ENCODE measurements at places on chromosomes 5 and 9.

GRCh38 chr5:100791391-100791790, 111.7 kb downstream of the ST8SIA4 start:
- no peak for DNase-seq

DNA sequence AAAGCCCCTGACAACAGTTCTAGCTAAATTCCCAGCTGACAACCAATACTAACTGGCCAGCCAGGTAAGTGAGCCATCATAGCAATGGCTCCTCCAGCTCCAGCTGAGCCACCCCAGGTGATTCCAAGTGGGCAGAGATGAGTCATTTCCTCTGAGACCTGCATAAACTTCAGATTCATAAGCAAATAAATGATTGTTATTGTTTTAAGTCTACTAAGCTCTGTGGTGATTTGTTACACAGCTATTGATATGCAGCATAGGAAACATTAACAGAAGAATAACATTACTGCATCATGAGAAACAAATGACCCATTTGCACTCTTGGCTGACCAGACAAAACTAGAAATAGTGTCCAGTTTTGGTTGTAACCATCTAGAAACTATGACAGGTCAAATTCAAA, 60.3 kb downstream of the TTC39B start:
- DNase-seq, result no peak

DNA sequence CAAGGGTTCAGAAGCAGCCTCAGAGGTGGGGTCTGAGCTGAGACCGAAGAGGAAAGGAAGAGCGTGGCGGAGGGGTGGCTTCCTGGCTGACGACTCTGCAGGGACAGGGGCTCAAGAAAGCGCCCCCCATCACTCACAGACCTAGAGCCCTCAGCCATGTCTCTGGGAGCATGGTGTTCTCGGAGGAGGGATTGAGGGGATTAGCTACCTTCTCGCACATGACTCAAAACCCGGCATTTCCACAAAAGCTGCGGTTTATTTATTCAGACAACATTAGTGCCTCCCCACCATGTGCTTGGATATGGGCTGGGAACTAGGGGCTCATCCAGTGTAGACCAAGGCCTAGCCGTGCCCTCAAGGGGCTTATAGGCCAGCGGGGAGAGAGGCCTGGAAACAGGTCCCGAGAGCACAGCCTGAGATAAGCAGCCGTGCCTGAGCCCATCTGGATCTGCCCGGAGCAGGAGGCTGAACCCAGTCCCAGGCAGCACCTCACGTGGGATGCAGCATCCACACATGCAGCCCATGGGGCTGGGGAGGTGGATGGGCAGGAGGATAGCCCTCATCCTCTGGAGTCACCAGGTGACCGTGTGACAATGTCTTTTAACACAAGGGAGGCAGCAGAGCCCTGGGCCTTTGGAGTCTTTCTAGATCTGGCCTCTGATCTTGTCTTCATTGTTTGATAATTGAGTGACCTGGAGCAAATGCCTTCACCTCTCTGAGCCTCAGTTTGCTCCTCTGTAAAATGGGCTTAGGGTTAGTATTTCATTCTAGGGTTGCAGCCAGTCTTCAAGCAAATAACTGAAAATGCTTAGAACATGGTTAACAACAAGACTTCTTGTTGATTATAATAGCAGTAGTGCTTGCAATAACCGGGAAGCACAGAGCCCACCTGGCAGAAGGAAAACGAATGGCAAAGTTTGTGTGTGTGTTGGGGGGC, 878 bp upstream of the HMCN2 start:
- DNase-seq, result no peak

DNA sequence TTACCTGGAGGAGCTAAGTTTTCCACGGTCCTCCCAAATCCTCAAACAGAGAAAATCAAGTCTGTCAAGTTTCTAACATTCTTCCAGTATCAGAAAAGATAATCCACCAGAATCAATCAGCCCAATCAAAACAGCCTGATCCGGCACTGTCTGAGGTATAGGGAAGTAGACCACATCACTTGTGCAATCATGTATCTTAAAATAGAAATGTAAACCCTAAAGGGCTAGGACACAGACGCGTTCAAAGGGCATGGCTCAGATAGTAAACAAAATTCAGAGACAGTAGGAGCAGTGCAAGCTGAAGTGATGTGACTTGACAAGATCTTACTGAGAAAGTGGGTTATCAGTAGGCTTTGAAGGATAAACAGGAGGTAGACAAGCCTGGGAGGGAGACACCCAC, 252.4 kb upstream of the DAPK1 start:
- DNase-seq, result no peak

DNA sequence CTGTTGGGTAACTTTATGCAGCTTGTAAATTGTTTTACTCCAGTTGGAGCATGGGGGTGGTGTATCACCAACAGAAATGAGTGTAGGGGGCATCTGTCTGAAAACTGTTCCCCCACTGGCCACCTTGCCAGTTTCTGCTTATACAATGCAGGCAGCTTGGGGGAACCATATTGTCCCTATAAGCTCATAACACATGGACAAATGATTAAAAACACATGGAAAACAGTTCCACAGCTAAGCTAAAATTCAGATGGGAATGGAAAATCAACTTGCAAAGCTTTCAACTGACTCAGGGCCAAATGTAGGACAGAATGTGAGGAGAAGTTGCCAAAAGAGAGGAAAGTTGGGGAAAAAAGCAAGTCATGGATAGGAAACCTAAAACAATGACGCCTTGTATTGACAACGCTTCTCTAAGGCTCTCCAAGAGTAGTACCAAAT, 7.9 kb upstream of the CER1 start:
- DNase-seq, result no peak

GRCh38 chr5:98069876-98070512, 703.5 kb upstream of the RGMB start:
- no peak for DNase-seq

GRCh38 chr9:110541950-110542349, 37.6 kb downstream of the SVEP1 start:
- no peak for DNase-seq

DNA sequence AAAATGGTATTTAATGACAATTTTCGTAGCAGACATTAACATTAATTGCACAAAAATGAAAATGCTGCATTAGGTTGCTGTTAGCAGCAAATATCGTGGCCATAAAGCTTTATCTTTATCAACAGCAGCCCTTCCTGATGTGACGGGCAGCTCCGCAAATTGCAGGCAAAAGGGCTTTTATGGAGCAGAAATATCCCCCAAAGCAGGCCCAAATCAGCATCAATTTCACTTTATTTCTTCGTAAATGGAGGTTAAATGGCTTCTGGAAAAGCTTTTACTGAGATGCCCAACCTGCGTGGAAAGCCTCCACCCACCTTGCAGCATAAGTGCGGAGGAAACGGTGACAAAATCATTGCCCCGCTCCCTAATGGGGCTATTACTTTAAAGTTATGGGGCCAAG, 77.9 kb upstream of the BARHL1 start:
- DNase-seq, result no peak

DNA sequence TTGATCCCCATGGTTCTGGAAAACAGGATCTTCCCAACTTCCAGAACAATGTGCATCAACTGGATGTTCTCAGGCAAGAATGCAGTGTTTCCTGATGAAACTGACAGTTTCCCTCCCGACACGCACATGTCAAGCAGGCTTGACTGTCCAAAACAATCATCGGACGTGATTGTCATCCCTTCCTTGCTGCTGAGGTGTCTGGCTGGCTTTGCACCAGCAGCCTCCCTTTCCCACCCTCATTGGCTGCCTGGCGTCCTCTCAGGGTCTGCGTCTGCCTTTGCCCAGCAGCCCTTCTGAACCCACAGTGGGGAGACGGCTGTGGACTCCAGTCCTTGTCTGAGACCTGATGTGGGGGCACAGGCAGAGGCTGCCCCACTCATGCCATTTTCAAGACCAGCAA, 110.8 kb downstream of the MARCHF3 start:
- DNase-seq, result no peak

DNA sequence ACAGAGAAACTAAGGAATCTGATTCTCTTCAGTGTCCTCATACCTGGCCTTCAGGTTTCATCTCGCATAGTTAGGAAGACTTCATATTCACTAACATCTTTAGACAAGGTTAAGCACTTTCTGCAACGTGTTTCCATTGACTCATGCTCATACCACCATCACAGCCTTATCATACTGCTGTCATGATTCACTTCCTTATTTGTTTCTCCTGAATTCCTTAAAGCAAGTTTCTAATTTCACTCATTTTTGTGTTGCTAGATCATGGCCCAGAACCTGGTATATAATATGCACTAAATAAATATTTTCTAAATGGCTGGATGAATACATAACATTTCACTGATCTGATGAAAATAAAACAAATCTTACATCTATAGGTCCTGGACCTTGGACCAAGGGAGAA, 472.9 kb downstream of the PRELID2 start:
- no peak for DNase-seq

GRCh38 chr5:31273631-31274378, 80.3 kb downstream of the CDH6 start:
- no peak for DNase-seq

DNA sequence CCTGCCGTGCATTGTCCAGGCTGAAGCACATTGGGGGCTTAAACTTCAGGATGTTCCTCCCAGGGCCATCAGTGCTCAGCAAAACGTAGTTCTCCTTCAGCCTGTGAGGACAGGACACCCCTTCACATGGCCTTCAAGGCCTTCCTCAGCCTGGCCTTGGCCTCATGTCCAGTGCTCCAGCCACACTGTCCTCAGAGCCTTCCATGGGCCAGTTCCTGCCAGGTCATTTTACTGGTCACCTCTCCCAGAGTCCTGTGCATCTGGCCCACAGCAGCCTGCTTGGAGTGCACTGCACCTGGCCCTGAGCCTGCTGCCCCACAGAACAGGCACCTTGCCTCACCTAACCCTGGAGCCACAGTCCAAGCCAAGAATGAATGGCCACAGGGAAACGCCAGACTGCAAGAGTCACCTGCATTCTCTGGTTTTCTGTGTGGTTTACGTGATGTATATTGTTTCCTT, 8.7 kb downstream of the HNRNPAB start:
- no peak for DNase-seq

DNA sequence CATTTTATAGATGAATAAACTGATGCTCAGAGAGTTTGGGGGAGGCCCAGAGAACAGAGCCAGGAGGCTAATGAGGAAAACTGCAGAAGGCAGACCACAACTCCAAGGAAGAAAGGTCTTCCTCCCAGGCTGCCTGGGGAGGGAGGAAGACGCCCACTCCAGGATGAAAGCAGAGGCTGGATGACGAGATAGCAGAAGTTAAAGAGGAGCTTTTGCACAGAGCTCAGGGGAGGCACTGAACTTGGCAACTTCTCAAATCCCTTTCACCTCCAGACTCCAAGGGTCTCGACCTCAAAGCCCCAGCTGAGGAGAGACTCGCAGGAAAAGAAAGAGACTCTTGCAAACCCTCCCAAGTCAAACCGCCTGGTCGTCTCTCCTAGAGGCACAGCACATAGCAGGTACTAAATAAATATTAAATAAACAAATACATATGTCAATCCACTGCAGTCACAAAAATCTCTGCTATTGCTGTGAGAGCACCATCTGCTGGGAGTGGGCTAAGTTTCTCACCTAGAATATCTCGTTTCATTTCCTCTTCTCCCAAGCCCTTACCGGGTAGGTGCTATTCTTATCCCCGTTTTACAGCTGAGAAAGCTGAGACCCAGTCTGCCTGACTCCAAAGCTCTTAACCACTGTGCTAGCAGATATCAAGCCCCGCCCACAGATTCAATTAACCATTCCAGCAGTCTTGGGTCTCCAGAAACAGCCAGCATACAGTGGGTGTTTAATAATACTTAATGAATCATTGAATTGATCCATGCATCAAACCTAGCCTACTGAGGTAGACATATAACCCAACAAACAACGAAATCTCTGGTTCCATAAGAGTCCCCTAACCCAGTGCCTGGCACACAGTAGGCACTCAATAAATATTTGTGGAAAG, 97.8 kb upstream of the HAND1 start:
- no peak for DNase-seq

GRCh38 chr9:69460012-69460411, 135.0 kb downstream of the ENTREP1 start:
- no peak for DNase-seq

DNA sequence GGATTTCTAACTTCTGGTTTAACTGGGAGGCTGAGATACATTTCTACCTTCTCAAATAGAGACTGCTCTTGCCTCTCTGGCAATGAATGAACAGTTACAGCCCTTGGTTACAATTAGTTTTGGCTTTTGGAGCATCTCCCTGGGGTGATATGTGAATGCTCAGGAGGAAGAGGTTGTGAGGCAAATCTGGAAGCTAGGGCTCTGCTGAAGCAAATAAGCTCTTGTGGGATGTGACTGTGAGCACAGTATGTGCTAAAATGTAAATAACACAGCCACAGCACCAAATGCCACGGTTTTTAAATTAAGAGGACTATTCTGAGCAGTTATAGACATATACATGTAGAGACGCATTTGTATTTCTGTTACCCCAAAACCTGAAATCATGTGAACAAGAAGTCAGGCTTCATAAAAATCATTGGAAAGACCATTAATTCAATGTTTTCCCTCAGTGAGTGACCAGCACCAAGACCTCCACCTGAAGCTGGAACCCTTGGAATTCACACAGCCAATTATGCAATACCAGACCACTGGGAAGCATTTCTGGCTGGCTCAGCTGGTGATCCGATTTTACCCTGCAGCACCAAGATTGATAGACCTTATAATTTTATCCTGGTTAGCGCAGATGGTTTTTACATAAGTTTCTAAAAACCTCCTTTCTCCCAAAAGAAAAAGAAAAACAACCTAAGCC, 3.0 kb upstream of the SLC44A1 start:
- DNase-seq, result no peak

DNA sequence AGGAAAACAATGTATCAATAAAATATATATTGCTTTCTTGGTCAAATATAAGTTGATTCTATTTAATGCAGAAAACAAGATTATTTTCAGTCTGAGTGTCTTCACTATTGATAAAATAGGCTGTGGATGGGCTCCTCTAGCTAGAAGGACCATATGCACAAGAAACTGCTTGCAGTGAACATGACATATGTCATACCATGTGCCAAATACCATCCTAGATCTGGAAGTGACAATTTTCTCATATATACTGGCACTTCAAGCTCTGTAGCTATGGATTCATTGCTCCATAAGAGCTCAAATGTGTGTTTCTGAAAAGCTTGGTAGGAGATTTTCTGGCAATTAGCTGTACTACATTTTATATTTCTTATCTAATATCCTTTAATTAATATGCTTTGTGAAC, 95.6 kb upstream of the CDH6 start:
- DNase-seq, result no peak

GRCh38 chr9:77983320-77983662, 48.3 kb downstream of the GNAQ start:
- DNase-seq, result no peak

GRCh38 chr9:32177396-32177795, 207.0 kb upstream of the ACO1 start:
- DNase-seq, result no peak

- DNase-seq, result peak; percentile 26
Measured at GRCh38 chr5:159286420-159287035, 23.4 kb downstream of the UBLCP1 start.

All from NCI-H460 (cell line).